ENCODE measurements at places on chromosomes 4 and X.
A peak's percentile ranks its signal among the peaks of the same experiment; 100 is the strongest.

DNA sequence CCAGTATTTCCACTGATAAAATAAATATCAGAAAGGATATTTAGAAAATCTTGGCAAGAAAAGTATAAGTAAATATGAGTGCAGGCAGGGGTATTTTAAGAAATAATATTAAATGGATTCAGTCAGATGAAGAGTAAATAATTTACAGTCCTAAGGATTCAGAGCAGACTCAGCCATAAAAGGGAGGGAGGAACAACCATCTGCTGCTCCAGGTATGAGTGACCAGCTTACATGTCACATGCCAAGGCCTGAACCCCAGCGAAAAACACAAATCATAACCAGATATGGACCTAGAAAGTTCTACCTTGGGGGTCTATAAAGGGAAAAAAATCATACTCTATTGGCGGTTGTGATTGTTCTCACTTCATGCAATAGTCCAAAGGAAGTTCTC lies 166.8 kb downstream of the COL4A6 start:
- DNase-seq: no peak

GRCh38 chr4:85928775-85929591 lies 430.9 kb downstream of the MAPK10 start:
- no peak for DNase-seq

DNA sequence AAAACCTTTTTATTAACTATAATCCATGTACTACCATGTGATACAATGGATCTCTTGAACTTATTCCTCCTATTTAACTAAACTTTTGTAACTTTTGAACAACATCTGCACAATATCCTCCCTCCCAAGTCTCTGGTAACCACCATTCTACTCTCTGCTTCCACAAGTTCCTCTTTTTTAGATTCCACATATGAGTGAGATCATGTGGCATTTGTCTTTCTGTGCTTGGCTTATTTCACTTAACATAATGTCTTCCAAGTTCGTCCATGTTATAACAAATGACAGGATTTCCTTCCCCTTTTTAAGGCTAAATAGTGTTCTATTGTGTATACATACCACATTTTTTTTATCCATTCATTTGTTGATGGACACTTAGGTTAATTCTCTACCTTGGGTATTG lies 28.1 kb downstream of the DCAF8L1 start:
- DNase-seq: no peak

DNA sequence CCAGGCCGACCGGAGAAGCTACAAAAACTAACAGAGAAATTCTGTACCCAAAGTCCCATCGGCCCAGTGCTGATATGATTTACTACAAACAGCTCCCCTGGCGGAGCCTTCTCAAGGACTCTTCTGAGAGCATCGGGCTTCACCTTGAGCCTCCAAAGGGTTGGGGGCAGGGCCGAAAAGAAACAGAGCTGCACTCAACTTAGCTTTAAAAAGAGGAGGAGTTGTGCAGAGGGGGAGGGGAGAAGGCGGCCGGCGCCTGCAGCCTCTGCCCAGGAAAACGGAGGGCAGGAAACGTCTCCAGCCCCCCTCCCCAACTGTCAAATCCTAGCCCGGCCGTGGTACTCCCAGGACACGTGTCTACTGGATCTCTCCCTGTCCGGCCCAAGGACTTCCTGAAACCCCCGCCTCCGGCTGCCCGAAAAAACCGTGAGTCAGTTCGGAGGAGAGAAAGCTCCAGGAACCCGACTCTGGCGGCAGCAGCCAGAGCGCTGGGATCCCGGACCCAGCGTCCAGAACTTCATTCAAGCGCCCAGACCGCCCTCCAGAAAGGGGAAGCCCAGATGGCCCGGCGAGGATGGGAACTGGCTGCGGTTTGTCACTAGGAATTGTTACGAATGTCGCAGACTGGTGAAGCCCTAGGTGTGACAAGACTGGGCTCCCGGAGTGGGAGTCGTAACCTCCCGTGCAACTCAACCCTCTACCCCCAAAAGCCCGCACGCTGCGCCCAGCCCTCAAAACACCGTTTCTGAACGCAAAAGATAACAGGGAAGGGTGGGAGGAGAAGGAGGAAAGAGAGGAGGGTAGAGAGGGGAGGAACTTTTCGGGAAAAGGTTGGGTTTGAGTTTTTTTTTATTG lies 973 bp downstream of the ADAMTS3 start:
- DNase-seq: peak; percentile 56

DNA sequence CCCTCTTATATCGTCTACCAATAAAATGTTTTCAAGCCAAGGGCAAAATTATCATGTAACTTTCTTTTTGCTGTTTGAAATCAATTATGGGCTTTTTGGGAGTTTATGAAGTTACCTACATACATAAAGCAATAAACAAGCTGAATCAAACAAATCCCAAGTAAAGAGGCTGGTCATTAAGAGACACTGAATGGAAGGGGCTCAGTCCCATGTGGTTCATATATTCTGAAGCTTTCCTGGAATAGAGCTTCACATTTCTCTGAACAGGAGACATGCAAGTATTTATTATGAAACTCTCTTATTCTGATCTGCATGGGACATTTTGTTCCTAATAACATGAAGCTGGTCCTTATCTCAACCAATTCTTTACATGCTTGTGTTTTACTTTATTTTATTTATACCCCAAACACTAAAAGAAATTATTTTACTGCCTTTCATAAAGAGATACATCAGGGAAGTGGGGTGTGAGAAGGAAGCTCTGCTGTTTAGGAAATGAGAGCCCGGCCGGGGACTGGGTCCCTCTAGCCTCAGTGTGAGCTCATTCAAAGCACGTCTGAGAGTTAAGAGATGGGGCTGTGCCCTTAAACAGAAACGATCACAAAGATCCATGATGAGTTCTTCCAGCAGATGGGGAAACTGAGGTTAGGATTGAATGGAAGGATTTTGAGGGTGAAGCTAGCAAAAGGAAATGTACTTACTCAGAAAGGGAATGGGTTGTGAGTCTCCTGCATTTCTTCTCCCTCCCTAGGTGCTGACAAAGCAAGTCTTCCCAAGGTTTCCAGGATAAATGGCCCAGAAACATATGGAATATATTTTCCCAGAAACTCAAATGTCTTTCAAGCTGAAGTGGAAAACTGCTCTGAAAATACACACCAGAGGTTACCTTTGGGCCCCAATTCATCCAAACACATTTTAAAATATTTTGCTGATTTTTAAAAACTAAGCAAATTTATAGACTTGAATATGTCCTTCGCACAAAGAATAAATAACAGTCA lies 93.1 kb upstream of the LNX1 start:
- DNase-seq: no peak

DNA sequence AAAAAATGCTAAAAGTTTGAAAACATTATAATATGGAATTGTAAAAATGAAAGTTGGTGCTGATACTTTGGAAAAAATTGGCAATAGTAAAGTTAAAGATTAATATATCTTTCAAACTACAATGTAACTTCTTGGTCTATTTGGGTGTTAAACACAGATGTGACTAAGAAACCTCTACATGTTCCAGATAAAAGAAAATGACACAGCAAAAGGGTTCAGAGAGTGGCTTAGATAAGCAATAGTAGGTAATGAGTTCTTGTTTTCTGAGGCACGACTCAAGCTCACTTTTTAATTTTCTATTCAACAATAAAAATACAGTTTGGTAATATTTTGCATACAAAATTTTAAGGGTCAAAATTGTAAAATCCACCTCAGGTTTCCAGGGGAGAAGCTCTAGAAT lies 292.7 kb downstream of the GALNTL6 start:
- DNase-seq: no peak

- DNase-seq: no peak
Measured at GRCh38 chrX:150050387-150050786, 112.1 kb upstream of the EOLA2 start.

GRCh38 chrX:113297437-113297836 lies 456.8 kb upstream of the AMOT start:
- no peak for DNase-seq

GRCh38 chr4:148025981-148026380 lies 294.1 kb downstream of the ARHGAP10 start:
- no peak for DNase-seq

GRCh38 chr4:160423879-160424451 lies 1321.1 kb downstream of the RAPGEF2 start:
- DNase-seq: no peak

- no peak for DNase-seq
Measured at GRCh38 chr4:40910706-40911105, 161.0 kb downstream of the NSUN7 start.

DNA sequence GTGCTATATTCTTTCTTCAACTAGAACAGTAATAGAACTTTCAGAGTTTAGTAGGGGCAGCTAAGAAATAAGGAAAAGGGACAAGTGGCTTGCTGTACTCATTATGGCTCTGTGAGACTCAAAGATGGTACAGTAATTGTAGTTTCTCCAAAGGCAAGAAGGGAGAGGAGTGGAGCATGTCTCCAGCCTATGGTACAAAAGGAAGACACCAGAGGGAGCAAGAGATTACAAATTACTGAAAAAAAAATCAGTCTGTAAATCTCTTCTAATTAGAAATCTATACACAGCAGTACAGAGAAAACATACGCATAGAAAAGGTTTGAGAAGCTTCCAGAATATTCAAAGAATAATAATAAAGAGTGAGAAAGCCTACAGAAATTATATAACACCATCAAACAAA lies 61.4 kb downstream of the KLHL4 start:
- DNase-seq: no peak

GRCh38 chrX:110836982-110837381 lies 41.4 kb upstream of the CHRDL1 start:
- DNase-seq: no peak

GRCh38 chr4:40559585-40560465 lies 69.8 kb downstream of the RBM47 start:
- DNase-seq: no peak

- DNase-seq: no peak
Measured at GRCh38 chr4:139988863-139989765, 164.9 kb downstream of the MAML3 start.

GRCh38 chr4:80199004-80199560 lies 1.8 kb downstream of the PRDM8 start:
- no peak for DNase-seq

DNA sequence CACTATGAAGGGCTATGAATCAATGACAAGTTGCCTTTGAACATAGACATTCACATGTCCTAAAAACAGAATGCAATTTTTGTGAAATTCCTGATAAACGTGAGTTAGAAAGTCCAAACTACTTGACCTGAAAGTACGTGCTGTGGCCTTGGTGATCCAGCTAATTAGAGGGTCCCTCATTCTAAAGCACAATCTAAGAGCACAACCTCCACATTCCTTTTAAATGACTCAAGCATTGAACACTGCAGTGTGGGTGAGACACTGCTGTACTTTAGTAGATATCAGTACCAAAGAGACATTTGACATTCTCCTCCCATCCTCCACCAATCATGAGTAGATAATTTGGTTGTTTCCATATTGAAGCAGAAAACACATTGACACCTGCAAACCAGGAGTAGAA lies 73.5 kb downstream of the FAM47B start:
- no peak for DNase-seq

DNA sequence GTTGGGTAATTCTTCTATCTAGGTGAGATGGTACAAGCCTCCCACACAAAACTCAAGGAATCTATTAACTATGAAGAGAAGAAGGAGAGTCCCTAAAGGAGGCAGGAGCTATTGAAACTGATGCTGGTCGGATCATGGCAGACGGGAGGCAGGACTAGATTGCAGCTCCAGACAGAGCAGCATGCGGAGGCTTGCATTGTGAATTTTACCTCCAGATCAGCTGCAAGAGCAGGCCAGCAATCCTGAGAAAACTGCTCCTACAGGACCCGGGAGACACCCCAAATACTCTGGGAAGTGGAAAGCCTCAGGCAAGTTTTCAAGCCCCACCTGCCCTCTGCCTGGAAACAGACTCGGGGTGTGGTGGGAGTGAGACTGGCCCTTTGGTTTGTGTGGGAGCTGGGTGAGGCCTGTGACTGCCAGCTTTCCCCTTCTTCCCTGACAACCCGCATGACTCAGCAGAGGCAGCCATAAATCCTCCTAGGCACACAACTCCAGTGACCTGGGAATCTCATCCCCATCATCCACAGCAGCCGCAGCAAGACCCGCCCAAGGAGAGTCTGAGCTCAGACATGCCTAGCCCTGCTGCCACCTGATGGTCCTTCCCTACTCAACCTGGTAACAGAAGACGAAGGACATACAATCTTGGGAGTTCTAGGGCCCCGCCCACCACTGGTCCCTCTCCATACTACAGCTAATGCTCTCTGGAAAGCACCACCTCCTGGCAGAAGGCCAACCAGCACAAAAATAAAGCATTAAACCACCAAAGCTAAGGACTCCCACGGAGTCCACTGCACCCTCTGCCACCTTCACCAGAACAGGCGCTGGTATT lies 30.9 kb downstream of the GATB start:
- DNase-seq: no peak

DNA sequence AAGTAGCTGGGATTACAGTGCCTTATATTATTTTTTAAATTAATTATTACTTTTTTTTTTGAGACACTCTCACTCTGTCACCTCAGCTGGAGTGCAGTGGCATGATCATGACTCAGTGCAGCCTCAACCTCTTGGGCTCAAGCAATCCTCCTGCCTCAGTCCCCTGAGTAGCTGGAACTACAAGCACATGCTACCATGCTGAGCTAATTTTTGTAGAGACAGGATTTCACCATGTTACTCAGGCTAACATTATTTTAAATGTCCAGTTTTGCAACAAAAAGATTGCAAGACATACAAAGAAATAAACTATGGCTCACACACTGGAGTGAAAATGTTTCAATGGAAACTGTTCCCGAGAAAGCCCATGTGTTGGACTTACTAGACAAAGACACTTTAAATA lies 59.2 kb downstream of the MND1 start:
- no peak for DNase-seq

- DNase-seq: no peak
Measured at GRCh38 chr4:88503344-88503743, 20.2 kb downstream of the PYURF start.

- DNase-seq: no peak
Measured at GRCh38 chr4:73943555-73943954, 38.3 kb downstream of the PF4 start.

DNA sequence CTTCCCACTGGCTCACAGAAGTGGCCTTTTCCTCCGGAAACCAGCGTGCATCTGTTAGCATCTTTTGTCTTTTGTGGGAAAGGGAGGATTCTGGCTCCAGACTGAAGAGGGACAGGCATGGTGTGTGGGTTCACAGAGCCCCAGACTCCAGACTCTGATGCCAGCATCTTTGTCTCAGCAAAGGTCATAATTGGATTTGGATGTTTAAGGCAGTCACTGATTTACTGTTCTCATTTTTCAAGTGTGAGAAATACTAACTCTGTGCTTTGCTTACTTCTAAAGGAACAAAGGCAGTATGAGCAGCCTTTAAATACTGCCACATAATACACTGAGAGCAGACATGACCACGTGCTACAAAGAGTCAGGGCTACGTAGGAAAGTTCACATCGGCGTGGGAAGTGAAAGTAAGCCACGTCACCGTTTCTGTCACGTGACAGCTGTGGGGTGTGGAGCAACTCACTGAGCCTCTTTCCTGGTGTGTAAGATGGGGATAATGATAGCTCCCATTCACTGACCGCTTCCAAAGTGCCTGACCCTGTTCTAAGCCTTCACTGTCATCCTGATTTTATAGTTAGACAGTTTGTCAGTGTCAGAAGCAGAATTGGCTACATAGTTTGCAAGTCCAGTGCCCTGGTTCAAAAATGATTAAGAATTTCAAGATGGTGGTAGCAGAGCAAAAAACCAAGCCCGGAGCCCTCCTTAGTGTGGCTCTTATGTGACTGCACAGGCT lies 24.8 kb upstream of the TMSB4X start:
- peak; percentile 86 for DNase-seq
